HCT116 (cell line): ENCODE measurements at places on chromosomes 1 and 21. TPM values are rescaled to one million over a fixed set of nuclear protein-coding genes. Genes with fewer than 3 reads are reported as not detected.

The ZNF683 gene
- total RNA-seq, result not detected

The RGL1 gene
- total RNA-seq, result 1.3 TPM

The NBPF4 gene
- total RNA-seq, result not detected

The SRSF4 gene
- total RNA-seq, result 69.0 TPM

- DNase-seq, result no peak
Observed at GRCh38 chr1:169630006-169630405, at the start of gene SELP. Gene SELP, minus strand, starts transcription at chr1:169630124. Its CDS starts 50 bp downstream, at chr1:169630074.

GRCh38 chr1:183945428-183946319 is 91.9 kb downstream of the COLGALT2 start:
- DNase-seq, result no peak

DNA sequence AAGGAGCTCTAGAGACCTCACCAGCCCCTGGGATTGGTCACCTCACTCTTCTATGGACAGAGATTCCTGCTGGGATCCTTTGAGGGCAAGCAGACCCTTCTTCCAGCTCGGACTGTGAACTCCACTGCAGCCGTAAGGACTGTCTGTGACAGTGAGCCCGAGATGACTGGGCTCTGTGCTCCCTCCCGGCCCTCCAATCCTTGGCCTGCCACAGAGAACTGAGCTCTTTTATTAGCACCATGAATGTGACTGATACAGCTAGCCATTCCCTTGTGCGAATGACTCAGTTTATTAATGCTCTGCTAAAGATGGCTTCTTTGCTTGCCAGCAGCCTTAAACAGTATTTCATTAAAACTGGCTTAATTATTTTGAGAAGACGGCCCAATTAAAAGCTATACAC is 194.6 kb upstream of the LMO4 start:
- DNase-seq, result no peak
